Type B pancreatic cell (in vitro differentiated cells): ENCODE measurements at places on chromosomes 13 and 19. TPM values are rescaled to one million over a fixed set of nuclear protein-coding genes. Genes with fewer than 3 reads are reported as not detected.

MCEMP1 gene
- not detected in 2 replicates for total RNA-seq

LMO7 gene
- total RNA-seq = 73.3 and 253 TPM in 2 replicates

ZNF296 gene
- total RNA-seq = 2.2 and 3.7 TPM in 2 replicates

DNA sequence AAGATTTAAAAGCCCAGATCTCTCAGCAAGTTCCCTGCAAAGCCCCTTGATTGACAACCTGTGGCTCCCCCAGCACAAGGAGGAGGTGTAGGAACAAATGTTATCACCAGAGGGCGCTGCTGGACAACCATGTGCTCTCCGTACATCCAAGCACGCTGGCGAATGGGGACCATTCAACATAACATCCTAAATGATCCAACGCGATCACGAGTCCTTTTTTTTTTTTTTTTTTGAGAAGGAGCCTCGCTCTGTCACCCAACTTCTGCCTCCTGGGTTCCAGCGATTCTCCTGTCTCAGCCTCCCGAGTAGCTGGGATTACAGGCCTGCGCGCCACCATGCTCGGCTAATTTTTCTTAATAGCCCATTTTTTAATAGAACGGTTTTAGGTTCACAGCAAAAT lies 52.0 kb downstream of the NWD1 start:
- DNase-seq = peak; percentile 81
